Activated CD8-positive, alpha-beta memory T cell treated with anti-CD3 and anti-CD28 coated beads for 1 hour (primary cell): ENCODE measurements at places on chromosomes 5 and 9.

GRCh38 chr9:94888775-94889174 is 162.3 kb downstream of the AOPEP start:
- no peak for DNase-seq

- no peak for DNase-seq
These were observed 570.7 kb upstream of the WWC1 start for GRCh38 chr5:167720676-167721260.

- no peak for DNase-seq
These were observed 86.9 kb downstream of the MYO10 start for GRCh38 chr5:16849181-16849580.

- no peak for DNase-seq
These were observed 338.6 kb upstream of the PCSK5 start for GRCh38 chr9:75551861-75552260.

DNA sequence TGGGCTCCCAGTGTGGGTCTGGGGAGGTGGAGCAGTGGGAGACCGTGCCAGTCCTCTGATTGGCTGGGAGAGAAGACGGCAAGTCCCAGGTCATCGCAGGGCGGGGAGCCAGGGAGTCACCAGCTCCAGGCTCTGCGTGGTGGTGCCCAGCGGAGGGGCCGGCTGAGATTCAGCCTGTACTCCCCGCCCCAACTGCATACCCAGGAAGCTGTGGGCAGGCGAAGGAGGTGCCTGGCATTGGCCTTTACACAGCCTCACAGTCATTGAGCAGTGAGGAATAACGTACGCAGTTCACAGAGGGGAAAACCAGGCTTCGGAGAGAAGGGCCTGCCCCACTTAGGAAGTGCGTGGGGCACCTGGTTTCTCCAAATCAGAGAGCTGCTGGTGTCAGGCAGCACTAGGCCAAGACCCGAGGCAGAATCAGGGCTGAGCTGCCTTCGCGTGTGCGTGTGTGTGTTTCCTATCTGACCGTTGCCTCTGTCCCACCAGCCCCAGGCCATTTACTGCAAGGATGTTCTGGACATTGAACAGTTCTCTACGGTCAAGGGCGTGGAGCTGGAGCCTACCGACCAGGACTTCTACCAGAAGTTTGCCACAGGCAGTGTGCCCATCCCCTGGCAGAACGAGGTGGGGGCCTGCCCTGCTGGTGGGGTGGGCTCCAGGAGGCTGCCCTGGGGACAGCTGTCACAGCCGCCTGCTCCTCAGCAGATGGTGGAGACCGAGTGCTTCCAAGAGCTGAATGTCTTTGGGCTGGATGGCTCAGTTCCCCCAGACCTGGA is 6.2 kb upstream of the PRR7 start:
- no peak for DNase-seq

DNA sequence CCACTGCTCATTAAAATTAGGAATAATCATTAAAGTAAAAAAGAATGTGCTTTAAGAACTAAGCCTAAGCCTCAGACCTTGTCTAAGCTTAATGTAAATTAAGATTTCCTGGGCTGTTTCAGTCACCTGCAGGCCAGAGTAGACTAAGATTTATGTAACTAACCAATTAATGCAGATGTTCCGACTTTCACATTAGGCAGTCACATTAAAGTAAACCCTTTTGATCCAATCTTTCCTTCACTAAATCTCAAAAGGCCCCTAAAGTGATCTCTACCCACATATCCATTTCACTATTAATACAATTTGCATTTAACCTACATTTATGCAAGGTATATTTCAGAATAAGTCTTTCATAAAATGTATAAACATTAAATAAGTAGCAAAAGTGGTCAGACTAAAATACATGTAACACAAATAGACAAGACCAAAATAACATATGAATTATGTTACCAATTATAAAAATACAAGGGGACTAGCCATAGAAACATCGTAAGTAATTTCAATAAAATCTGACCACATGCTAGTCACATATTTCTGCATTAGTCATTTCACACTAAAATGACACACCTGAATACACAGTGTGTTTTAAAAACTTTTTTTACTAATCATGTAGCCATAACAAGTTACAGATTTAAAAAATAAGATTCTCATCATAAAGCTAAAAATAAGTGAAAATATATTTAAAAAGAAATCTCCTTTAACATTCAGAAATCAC is 7.7 kb downstream of the NR3C1 start:
- no peak for DNase-seq

- no peak for DNase-seq
These were observed 12.7 kb downstream of the CSF1R start for GRCh38 chr5:150073677-150074076.

DNA sequence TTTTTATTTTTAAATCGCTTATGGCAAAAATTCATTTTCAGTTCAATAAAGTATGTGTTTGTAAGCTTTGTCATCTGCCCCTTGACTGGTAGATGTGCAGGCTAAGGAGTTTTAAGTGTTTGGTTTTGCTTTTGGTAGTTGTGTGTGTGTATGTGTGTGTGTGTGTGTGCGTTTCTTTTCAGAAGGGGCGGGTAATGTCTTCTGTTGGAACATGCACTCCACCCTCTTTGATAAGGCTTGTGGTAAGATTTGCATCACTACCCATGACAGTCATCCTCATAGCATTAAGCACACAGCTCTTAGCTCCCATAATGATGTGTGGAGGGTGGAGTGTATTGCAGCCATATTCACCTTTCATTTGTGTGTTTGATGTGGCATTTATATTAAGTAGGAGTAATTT is 92.1 kb upstream of the FSD1L start:
- no peak for DNase-seq
